ENCODE measurements at places on chromosomes 2 and 18.

GRCh38 chr2:239098288-239098970, 250.5 kb downstream of the TWIST2 start:
- no peak for DNase-seq

DNA sequence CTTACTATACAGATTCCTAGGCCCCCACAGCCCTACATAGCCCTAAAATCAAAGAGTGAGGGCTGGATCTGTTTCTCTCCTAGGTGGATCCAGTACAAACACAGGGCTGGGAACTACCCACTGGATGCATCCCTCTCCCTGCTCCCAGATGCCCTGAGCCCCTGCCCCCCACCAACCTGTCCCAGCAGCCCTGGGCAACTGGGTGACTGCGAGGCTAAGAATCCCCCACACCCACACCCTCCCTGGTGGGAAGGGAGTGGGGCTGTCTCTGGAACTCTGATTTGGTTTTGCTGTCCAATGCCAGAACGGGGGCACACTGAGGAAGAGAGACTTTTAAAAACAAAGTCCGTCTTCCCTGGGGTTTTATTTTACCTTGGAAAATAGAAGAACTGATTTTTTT, 113.1 kb downstream of the SMAD7 start:
- no peak for DNase-seq

GRCh38 chr2:15421753-15422152, 139.4 kb downstream of the NBAS start:
- DNase-seq, result no peak

DNA sequence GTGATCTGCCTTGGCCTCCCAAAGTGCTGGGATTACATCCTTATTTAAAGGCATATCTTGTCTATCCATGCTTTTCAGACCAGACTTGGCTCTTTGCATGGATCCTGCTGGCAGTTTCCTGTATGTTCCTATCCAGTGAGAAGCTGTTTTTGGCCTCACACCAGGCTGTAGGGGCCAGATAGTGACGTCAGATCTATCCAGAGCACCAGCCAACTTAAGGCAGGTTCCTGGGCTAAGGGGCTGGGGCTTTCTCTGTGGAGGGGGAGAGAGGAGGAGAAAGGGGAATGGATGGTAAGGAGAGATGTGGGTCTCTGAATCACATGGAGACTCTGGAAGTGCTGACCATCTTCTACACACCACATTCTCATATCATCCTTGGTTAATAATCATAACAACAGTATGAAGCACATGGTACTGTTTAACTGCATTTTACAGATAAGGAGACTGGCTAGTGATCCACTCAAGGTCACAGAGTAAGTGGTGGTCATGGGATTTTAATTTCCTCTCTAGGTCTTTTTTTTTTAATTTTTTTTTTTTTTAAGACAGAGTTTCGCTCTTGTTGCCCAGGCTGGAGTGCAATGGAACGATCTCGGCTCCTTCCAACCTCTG, 2.0 kb upstream of the FAM117B start:
- DNase-seq, result no peak

- DNase-seq, result peak; percentile 19
These were observed 27.4 kb upstream of the SPR start for GRCh38 chr2:72859831-72860262.

DNA sequence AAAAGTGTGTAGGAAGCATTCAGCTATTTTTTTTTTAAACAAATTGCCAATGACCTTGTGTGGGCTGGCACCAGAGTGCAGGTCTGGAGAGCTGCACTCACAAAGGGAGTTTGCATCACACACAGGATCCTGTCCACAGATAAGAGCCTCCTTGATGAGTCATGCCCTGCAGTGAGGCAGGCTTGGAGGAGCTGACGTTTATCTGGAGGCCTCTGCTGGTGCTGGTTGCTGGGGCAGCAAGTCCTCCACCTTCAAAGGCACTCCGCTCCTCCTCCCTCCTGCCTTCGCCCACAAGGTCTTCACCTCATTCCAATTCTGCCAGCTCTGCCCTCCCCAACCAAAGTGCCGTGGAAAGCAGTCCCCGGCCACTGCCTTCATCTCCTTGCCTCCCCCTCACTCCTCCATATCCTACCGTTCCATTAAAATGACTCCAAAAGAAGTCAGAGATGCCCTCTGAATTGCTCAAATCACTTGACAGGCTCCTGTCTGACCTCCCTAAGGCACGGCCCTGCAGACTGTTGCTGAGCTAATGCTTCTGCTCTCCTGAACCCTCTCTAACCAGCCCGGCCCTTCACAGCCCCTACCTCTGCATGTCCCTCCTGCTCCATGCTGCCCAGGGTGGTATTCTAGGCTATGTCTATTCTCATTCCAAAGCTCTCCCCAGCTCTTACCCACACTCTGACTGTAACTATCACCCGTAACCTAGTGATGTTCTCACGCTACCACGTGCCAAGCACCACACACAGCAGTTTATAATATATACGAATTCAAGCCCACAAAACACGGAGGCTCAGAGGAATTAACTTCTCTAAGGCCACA, 30.9 kb downstream of the LONRF2 start:
- peak; percentile 25 for DNase-seq

Data from activated T-helper 9 cell treated with anti-CD3 and anti-CD28 coated beads, Interleukin-2, amount 50 U/mL, for 16 hours (primary cell).